ENCODE measurements at places on chromosomes 2 and 18.

GRCh38 chr2:188207554-188207953, 84.1 kb upstream of the GULP1 start:
- no peak for DNase-seq

DNA sequence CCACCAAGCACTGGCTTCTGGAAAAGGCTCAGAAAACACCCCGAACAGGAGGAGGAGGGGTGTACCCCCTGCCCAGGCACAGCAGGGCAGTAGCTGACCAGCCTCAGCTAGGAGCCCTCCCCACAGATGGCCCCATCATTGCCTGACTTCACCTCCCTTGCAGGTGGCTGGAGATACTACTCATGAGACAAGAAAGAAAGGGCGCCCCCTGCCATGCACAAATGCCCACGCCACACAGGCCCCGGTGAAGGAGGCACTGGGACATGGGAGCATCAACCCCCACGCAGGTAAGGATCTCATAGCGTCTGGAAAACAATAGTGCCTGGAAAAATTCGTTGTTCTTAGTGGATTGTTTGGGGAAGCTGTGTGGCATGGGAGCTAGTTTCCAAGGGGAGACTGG, 240.6 kb downstream of the TFCP2L1 start:
- DNase-seq: no peak

GRCh38 chr2:49379406-49379805, 225.1 kb upstream of the FSHR start:
- DNase-seq: no peak

- no peak for DNase-seq
Observed at GRCh38 chr2:44291281-44292248, 16.3 kb downstream of the SLC3A1 start.

DNA sequence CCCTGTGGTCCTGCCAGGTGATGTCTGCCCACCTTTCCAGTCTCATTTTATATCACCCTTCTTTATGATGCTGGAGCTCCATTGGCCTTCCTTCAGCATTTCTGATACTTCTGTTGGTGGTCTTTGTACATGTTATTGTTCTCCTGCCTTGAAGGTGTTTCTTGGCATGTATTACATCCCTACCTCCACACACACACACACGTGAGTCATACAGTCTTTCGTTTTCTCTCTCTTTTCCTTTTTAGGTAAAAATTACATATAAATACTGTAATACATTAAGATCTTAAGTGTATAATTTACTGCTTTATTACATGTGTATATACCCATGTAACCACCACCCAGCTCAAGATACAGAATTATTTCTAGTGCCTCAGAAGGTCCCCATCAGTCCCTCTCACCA, 10.2 kb upstream of the ADGRF3 start:
- no peak for DNase-seq

- DNase-seq: no peak
Observed at GRCh38 chr2:23772684-23773083, 154.2 kb downstream of the ATAD2B start.

GRCh38 chr2:222609381-222609780, 46.5 kb downstream of the FARSB start:
- DNase-seq: no peak

- DNase-seq: no peak
Observed at GRCh38 chr18:38576349-38576748, 1010.8 kb upstream of the CELF4 start.

DNA sequence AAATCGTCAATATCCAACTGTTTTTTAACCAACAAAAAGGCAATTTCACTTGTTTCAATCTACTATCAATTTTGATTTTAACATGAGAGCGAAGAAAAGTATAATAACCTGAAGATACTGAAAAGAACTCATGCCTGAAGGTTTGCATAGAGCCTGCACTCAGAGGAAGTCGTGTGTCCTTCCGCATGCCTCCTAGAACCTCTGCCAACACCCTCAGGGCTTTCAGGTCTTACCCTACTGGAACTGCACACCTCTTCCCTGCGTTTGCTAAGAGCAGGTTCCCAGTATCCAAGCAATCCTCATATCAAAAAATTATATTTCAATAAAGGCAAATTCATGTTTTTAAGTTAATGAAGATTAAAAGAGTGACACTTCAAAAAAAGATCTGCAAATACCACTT, 74.7 kb downstream of the PIAS2 start:
- no peak for DNase-seq

GRCh38 chr2:39121523-39122063, 742 bp upstream of the SOS1 start:
- DNase-seq: no peak

GRCh38 chr2:140905083-140905781, 1225.6 kb downstream of the LRP1B start:
- no peak for DNase-seq

GRCh38 chr18:8601277-8602032, 7.8 kb upstream of the RAB12 start:
- no peak for DNase-seq

- DNase-seq: no peak
Observed at GRCh38 chr2:165970663-165971062, 17.1 kb upstream of the TTC21B start.

DNA sequence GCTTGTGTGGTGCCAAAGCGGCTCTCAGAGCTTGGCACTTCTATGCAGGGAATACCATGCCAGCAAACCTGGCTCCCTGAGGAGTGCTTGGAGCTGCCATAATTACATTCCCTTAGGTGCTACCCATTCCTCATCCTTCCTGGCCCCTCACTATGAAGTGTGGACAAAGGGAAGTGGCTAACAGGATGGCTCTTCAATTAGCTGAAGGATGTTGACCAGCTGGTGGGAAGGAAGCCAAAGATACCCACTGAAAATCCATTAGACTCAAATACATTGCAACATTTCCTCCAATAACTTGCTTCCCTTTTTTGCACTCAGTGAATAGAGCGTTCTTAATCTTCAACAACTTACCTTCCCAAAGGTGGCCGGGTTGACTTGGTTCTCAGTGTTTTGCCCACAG, 8.5 kb downstream of the RFX8 start:
- DNase-seq: no peak

DNA sequence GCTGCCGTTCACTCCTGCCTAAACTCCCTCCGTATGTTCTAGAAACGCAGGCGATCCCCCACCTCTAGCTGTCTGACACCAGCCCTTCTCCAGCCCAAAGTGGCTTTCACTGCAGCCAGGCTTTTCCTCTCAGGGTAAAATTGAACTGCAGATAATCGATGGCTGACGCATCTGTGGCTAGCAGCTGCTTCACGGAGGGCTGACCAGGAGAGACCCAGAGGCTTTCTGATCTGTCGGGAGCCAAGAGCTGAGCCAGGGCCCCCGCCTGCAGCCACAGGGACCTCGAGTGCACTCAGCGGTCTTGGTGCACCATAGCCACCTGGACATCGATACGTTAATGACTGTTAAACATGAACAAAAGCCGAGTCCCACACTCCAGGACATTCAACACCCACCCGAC, 107.5 kb downstream of the MBP start:
- DNase-seq: no peak

DNA sequence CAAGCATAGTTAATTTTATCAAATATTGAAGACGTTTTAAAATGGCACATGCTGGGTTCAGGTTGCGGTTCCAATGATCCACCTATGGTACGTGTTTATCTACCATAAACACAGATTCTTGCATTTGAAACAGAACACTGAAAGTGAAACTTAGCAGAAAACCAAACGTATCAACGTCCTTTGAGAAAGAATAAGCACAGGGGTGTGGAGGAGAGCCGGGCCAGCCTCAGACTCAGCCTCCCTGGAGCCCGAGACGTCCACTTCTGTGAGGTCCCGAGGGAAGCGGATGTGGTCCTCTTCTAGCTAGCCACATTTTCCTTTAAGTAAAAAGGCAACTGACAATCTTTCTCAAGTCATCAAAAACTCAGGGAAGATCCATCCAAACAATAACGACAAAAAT, 195.9 kb downstream of the RTP5 start:
- DNase-seq: no peak

- DNase-seq: no peak
Observed at GRCh38 chr2:70513738-70514137, 39.9 kb downstream of the TGFA start.

All from stimulated activated CD4-positive, alpha-beta T cell treated with anti-CD3 and anti-CD28 coated beads, Interleukin-15, amount 100 ng/mL, for 1 hour (primary cell).